ENCODE measurements at places on chromosomes 7 and 10. TPM values are rescaled to one million over a fixed set of nuclear protein-coding genes. Genes with fewer than 3 reads are reported as not detected.

DGKI gene
- 15.8 TPM for total RNA-seq

- no peak for DNase-seq
Measured at GRCh38 chr10:99593312-99593711, 26.9 kb downstream of the SLC25A28 start.

TMEM26 gene
- total RNA-seq, result 0.56 TPM

CHCHD1 gene
- total RNA-seq, result 13.9 TPM

DNA sequence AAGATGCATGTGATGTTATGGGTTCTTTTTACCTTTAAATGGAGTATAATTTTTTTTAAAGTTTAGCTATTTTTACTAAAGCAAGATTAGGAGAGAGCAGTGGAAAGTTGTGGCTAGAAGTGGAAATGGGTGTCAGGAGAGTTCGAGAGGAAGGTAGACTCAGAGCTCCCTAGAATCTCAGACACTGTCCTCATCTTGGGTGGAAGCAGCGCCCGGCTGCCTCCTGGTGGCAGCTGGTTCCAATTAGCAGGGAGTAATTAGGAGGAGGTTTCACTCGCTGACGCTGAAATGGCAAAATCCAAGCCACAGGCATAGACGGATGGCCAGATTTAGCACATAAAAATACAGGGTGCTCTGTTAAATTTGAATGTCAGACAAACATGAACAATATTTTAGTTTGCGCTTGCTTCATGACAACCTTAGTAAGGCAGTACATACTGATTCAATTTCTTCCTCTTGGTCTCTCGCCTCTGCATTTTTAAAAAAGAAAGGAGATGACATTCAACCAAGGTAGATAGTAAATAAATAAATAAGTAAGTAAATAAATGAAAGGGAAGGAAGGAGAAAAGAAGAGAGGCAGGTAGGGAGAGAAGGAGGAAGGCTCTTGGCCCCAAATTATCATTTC lies 58.5 kb downstream of the LGI1 start:
- DNase-seq, result peak; percentile 47

DNA sequence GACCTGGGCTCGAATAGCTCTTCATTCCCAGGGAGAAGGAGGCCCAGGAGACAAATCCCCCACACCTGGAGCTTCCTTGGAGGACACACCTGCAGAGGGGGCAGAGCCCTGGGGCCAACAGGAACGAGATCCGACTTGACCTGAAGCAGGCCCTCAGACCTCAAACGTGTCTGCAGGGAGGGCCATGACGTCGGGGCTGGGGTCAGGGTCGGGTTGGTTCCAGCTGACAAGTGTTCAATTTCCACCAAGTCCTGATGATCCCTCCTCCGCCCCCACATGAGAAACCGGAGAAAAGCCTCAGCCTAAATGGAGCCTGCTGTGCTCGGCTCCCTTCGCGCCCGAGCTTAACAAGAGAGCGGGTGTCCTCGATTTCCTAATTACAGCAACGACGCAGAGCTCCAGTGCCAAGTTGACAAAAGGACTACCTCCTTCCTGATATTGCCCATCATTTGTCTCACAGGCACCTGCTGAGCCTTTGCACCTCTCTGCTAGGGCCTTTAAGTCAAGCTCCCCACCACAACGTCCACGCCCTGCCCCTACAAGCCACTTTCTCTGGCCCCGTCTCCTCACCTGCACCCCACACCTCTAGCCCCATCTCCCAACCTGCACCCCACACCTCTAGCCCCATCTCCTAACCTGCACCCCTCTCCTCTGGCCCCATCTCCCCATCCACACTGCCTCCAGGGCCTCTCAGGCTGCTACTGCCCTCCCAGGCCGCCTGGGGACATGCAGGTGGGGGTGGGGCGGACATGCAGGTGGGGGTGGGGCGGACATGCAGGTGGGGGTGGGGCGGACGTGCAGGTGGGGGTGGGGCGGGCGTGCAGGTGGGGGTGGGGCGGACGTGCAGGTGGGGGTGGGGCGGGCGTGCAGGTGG lies 519.4 kb downstream of the GLRX3 start:
- DNase-seq, result no peak

DNA sequence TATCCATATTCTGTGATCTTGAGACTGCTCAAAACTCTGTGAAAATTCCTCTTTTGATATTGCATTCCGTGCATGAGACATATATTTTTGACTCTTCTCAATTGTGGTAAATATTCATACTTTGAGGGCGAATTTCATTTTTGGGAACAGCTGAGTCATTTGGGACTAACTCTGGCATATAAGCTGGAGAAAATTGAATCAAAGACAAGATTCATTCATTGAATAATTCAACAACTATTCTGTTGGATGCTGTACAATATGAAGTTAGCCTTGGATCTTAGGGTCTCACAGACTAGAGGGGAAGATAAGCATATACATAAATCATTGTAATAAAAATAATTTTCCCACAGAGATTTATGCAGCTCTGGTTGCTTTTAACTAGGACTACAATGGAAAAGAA lies 183.2 kb upstream of the NEBL start:
- no peak for DNase-seq

DNA sequence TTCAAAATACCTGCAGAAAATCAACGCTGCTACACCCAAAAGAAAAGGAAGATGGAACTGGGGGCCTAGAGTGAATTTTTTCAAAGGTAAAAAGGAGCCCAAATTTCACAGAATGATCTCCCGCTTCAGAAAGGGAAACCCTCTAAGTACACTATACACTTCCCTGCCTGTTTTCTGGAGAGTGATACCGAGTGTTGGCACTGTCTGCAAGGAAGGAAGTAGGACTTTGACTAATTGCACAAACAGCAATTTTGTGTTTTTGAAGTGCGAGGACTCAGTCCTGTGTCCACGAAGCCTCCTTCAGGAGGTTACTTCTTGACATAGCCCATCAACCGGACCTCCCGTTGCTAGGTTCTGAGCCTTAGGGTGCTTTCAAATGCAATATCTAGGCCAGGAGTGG lies 106.3 kb downstream of the KIAA1217 start:
- DNase-seq, result no peak

- DNase-seq, result no peak
Measured at GRCh38 chr7:30159163-30159562, 24.4 kb downstream of the MTURN start.

GPR85 gene
- total RNA-seq, result 5.0 TPM

- no peak for DNase-seq
Measured at GRCh38 chr10:1119501-1119900, 63.3 kb downstream of the WDR37 start.

DNA sequence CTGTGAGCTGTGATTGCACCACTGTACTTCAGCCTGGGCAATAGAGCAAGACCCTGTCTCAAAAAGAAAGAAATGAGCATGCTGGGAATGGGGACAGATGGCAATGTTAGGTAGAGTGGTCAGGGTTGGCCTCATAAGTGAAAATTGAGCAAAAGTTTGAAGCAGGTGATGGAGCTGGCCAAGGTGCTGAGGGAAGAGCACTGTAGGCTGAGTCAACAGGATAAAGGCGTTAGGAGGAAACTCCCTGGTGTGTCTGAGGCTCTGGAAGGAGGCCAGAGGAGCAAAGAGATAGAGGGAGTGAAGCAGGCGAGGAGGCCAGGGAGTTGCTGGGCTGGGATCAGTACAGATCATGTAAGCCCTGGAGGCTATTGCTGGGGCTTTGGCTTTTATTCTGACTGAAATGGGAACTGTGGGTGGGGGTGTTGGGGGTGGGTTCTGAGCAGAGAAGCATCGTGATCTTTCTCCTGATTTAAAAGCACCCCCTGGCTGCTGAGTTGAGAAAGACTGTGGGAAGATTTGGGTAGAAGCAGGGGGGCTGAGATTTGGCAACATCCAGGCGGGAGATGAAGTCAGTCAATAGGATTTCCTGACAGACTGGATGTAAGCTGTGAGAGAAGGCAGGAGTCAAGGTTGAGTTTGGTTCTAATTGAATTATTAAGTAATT lies 52.5 kb upstream of the VKORC1L1 start:
- DNase-seq, result no peak

DNA sequence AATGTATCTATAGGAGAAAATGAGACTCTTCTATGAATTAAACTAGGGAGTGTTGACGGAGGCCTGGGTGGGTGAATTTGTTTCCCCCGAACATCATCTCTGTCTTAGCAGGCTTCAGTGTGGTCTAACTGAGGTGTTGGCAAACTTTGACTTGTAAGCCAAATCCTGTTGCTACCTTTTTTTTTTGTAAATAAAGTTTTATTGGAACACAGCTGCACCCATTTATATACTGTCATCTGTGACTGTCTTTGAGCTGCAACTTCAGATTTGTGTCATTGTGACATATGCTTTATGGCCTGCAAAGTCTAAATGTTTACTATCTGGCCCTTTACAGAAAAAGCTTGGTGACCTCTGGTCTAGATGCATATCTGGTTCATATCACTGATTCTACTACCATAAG lies 455.9 kb downstream of the LRMDA start:
- DNase-seq, result no peak

- no peak for DNase-seq
Measured at GRCh38 chr7:157244516-157245294, 92.1 kb upstream of the DNAJB6 start.

CYP3A5 gene
- not detected for total RNA-seq

- DNase-seq, result no peak
Measured at GRCh38 chr10:31660300-31660699, 268.3 kb downstream of the ARHGAP12 start.

ZNF32 gene
- 21.4 TPM for total RNA-seq

DNA sequence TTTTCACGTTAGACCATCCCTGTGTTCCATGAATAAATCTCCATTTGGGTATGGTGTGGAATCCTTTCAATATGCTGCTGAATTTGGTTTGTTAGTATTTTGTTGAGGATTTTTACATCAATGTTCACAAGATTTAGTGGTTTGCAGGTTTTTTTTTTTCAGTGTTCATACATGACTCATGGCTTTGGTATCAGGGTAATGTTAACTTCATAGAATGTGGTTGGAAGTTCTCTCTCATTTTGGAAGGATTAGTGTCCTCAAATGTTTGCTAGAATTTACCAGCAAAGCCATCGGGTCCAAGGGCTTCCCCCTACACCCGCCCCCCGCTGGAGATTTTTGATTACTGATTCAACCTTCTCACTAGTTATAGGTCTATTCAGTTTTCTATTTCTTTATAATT lies 398.0 kb downstream of the NXPH1 start:
- no peak for DNase-seq

PNLIPRP3 gene
- total RNA-seq, result not detected

DNA sequence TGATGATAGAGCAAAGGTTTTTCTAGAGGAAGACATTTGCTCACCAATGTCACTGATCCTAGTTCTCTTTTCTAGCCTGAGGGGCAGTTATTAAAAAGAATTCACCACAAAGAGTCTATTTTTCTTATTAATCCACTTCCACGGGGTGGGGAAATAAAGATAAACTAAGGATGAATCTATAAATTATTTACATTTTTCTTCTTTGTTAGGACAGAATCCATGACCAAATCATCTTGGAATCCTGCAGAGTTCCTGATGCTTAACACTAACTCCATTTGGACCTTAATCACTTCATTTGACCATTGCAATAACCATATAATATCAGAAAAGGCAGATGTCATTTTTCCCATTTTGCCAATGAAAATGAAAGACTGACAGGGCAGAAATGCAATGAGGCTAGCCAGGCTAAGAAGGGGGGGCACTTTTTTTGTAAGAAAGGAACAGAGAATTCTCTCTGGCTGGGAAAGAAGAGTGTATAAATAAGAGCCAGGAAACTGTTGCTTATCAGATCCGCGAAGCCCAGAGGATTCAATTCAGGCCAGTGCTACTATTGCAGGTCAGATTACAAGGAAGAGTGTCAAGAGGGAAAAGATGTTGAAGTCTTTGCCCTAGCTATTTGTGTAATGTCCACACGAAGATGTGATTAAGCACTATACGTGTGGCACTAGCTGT lies 433.2 kb downstream of the TNS3 start:
- peak; percentile 53 for DNase-seq

DNA sequence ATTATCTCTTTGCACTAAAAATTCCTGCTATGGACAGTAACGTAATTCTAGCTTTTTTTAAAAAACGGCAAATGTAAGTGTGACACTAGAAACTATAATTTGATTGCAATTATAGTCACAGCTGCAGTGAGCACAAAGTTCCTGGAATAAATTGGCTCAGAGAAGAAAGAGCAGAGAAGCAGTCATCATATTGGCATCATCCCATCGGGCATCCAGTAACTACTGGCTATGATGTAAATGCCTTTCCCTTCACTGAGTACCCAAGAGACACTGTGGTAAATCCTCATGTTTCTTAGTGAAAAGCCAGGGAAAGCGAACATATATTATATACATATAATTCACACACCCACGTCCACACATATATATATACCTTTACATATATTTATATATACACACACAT lies 43.6 kb downstream of the PIP4K2A start:
- peak; percentile 33 for DNase-seq

CDK14 gene
- 28.1 TPM for total RNA-seq

GRCh38 chr7:152158801-152159587 lies 133.5 kb downstream of the GALNT11 start:
- DNase-seq, result no peak

- no peak for DNase-seq
Measured at GRCh38 chr10:21888959-21889358, 114.6 kb downstream of the DNAJC1 start.

- no peak for DNase-seq
Measured at GRCh38 chr10:79383974-79384606, 36.8 kb downstream of the PPIF start.

TMEM225B gene
- 0.54 TPM for total RNA-seq

DNA sequence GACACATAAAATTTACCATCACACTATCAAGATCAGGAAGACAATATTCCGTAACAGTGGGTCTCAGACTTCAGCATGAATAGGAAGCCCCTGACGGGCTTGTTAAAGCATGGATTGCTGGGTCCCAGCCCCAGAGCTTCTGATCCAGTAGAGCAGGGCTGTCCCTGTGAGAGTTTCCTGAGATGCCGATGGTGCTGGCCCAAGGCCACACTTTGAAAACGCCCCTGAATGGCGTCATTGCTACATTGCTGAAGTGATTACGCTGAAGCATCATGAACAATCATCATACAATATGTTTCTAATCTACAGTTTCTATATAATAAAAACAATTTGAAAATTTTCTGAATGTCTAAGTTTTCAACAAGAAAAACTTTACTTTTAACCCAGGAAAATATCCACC lies 38.0 kb upstream of the TMEM72 start:
- peak; percentile 45 for DNase-seq

GRCh38 chr10:11255796-11256444 lies 238.2 kb downstream of the CELF2 start:
- DNase-seq, result no peak

GFRA1 gene
- 8.6 TPM for total RNA-seq

DNA sequence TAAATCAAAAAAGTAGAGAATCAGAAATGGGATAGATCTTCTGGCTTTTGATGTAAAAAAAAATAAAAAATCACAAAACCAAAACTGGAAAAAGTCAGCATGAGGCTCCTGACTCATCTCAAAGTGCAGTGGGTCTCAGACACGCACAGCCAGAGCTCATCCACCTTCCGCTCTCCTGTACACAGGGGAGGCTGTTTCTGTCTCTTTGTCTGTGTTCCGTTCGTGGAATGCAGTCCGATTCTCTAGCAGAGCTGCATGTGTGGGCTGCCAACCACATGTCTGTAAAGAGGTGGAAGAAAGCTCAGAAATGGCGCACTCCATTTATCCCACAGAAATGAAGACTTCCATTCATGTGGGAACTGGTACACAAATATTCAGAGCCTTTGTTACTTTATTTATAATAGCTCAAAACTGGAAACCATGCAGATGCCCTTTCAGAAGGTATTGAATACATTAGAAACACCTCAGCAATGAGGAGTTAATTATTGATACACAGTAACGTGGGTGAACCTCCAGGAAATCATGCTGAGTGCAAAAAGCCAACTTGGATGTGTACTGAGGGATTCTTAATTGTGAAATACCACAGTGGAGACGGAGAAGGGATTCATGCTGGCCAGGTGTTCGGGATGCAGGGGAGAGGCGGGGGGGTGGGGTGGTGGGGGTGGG lies 123.3 kb downstream of the TRRAP start:
- no peak for DNase-seq

ZNF488 gene
- under 0.01 TPM for total RNA-seq

GRID1 gene
- not detected for total RNA-seq
